ENCODE measurements at places on chromosomes 13 and 19.
A peak's percentile ranks its signal among the peaks of the same experiment; 100 is the strongest.

DNA sequence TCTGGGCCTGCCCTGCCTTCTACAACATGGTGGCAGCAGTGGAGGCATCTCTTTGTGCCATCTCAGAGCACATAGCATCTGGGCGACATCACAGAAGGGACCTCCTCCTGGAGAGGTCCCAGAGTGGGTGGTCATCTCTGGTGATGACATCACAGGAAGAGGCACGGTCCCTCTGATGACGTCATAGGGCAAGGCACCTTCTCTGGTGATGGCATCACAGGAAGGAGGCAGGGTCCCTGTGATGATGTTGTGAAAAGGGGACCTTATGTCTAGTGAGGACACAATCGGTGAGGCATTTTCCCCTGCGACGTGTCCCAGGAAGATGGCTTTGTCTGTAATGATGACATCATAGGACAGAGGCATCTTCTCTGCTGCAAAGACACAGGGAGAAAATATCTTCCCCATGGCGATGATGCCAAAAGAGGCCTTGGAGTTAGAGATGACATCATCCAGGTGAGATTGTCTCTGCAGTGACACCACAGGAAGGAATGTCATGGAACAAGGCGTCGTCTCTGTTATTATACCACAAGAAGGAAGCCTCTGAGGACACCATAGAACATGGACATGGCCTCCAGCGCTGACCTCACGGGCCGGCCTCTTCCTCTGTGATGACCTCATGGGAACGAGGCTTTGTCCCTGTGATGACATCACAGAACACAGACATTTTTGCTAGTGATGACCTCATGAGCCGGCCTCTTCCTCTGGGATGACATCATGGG, 10.7 kb downstream of the SHISA7 start:
- no peak for DNase-seq

DNA sequence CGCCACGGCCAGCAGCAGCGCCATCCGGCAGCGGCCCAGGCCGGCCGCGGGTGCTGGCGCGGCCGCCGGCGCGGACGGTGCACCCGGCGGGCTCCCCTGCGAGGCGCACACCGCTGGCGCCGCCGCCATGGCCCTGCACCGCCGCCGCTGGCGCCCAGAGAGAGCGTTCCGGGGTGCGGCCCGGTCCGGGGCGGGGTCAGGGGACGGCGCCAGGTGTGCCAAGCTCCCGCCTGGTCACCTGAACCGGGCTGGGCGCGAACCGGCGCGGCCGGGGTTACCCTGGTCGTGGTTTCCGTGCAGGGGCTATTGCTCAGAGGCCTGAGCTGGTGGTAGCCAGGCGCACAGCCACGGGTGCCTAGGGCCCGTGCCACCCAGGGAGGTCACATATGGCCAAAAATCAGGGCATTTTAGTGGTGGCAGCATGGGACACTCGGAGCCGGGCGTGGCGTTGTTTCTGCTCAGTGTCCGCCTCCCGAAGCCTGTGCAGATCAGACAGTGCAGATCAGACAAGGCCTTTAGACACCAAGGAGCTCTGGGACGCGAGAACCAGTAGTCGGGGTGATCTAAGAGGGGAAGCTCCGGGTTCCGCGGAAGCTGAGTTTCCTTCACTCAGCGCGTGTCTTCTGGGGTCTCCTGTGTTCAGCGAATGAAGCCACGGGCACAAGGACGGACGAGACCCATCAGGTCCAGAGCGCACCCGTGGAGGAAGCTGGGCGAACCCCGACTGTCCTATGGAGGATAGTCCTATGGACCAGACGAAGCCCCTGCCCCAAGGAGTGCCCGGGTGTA, at the start of gene TMEM238:
TMEM238 (minus strand) TSS at position 162 of the 789 bp plus-strand sequence; CDS start at position 129, 33 bp downstream.
- DNase-seq: no peak

GRCh38 chr13:47250146-47250545, 353.3 kb upstream of the HTR2A start:
- DNase-seq: no peak

GRCh38 chr19:1102407-1103131, 1.2 kb upstream of the GPX4 start:
- DNase-seq: no peak

DNA sequence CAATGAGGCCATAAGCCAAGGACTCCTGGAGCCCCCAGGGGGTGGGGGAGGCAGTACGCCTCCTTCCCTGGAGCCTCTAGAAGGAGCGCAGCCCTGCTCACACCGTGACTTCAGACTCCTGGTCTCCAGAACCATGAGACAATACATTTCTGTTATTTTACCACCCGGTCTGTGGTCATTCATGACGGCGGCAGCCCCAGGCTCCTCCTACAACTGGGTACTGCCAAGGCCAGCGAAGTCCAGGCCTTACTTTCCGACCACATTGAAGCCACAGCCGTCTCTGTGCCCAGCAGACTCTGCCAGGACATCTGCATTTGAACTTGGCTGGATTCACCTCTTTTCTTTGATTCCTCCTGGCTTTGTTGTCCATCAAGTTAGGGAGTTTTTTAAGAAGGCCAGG, 10.5 kb downstream of the GNG7 start:
- peak; percentile 93 for DNase-seq

- DNase-seq: no peak
Observed at GRCh38 chr19:18941628-18942354, 774 bp upstream of the HOMER3 start.

DNA sequence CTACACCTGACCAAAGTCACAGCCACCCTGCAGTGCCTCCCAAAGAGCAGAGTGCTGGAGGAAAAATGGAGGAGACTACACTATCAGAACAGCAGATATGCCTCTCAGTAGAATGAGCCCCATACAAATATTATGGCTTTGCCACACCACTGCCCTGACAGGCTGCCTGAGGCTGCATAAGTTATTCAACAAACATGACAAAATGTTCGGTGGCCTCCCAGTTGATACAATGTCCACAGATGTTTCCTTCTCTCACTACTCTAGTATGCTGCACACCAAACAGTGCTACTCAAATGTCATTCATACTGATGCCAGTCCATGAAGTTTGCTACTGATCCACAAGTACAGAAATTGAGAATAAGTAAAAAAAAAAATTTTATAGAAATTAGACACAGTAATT, 41.0 kb downstream of the N4BP2L2 start:
- no peak for DNase-seq

GRCh38 chr19:58380662-58381459, at the start of gene ZNF837:
TSS of gene ZNF837 (minus strand) at chr19:58381030. CDS start at chr19:58369332, 11,698 bp downstream.
- peak; percentile 100 for DNase-seq

- no peak for DNase-seq
Observed at GRCh38 chr13:69458013-69458412, 649.6 kb upstream of the ATXN8OS start.

DNA sequence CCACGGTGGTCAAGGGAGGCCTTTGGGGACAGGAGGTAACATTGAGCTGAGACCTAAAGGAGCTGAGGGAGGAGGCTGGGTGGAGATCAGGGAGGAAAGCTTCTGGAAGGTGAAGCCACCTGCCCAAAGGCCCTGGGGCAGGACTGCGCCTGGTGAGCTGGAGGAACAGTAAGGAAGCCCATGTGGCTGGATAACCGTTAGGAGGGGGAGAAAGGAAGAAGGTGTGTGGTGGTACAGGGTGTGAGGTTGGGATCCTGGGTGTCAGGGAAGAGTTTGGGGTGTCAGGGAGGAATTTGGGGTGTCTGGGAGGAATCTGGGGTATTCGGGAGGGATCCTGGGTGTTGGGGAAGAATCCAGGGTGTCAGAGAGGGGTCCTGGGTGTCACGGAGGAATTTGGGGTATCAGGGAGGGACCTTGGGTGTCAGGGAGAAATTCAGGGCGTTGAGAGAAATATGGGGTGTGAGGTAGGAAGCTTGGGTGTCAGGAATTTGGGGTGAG, 695 bp downstream of the TICAM1 start:
- no peak for DNase-seq

DNA sequence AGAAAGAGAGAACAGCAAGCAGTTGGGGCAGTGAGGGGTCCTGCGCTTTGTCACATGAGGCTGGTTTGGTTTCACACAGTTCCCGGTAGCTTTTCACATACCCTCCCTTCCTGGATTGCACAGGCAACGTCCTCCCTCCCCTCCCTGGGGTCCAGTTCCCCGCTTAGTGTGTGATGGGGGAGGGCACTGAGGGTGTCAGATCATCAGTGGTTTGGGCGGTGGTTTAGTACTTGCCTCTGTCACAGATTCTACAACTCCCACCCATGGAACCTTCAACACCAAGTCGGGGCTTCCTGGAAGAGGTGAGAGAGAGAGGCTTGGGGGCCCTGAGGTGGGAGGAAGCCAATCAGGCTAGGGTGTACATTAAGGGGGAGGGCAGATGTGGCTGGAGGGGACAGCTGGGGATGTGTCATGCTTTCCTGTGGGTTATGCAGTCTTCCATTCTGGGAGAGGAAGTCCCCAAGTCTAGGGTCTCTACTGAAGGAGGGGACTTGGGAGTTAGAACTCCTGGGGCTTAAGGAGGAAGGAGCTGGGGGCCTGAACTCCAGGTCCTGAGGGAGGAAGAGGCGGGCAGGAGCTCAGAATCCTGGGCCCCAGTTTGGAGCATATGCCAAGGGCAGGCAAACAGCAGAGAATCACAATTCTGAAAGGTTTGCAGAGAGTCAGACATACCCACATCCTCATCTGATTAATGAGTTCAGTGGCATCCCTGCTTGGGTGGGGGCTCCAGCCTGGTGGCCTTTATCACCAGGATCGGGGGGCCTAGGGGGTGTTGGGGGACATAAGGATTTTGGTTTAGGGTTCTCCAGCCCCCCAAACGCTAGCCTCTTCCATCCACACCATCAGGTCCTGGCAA, at the start of gene NKG7:
NKG7 (minus strand) TSS at position 6 of the 856 bp plus-strand sequence. CDS start 119 bp downstream, outside the sequence.
- no peak for DNase-seq

DNA sequence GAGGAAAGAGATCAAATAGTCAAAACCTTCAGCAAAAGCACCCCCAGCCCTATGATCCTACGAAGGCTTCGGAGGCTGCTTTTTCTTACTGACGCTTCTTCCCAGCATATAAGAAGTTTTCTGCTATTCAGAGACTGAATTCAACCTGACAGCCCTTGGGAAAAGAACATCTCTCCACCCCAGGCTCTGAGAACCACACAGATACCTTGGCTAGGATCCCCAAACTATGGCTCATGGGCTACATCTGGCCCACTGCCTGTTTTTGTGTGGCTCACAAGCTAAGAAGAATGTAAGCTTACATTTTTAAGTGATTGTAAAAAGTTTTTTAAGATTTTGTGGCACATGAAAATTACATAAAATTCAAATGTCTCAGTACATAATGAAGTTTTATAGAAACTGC, 3.0 kb downstream of the SLC15A1 start:
- no peak for DNase-seq

DNA sequence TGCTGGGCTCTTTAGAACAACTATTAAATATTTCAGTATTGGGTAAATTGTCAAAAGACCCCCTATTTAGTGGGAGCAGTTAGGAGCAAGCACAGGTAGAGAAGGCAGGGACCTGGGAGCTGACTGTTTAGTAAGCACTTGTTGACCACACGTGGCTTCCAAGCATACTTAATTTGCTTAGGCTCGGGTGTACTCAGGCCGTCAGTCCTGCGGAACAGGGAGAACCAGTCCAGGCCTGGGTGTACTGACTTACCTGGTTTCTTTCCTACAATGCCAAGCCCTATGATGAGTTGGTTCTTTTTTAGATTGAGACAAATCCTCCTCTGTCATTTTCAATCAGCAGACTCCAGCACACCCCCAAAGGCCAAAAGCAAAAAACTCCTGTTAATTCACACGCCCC, 90.0 kb downstream of the WDFY2 start:
- no peak for DNase-seq

- no peak for DNase-seq
Observed at GRCh38 chr19:34808566-34808965, 35.6 kb upstream of the ZNF599 start.

- DNase-seq: no peak
Observed at GRCh38 chr13:112641456-112642089, 48.3 kb upstream of the ATP11A start.

GRCh38 chr13:36432106-36432544, at the start of gene CCNA1:
TSS of gene CCNA1 (plus strand) at chr13:36432495. CDS start at chr13:36433057, 562 bp downstream.
- DNase-seq: peak; percentile 63

DNA sequence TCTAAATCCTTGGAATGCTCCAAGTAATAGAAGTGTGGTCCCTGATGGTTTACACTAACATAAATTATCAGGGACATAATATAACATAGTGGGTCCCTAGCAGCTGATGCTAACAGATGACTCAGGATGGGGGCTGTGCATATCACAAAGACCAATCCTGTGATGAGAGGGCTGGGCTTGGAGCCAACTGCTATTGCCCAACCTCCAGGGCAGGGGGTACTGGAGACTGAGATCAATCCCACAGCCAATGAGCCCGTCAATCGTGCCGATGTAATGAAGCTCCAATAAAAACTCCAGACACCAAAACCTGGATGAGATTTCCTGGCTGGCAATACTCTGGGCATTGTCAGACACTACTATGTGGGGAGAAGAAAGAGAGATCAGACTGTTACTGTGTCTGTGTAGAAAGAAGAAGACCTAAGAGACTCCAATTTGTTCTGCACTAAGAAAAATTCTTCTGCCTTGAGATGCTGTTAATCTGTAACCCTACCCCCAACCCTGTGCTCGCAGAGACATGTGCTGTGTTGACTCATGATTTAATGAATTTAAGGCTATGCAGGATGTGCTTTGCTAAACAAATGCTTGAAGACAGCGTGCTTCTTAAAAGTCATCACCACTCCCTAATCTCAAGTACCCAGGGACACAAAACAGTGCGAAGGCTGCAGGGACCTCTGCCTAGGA, 33.4 kb downstream of the ABCC4 start:
- DNase-seq: no peak

DNA sequence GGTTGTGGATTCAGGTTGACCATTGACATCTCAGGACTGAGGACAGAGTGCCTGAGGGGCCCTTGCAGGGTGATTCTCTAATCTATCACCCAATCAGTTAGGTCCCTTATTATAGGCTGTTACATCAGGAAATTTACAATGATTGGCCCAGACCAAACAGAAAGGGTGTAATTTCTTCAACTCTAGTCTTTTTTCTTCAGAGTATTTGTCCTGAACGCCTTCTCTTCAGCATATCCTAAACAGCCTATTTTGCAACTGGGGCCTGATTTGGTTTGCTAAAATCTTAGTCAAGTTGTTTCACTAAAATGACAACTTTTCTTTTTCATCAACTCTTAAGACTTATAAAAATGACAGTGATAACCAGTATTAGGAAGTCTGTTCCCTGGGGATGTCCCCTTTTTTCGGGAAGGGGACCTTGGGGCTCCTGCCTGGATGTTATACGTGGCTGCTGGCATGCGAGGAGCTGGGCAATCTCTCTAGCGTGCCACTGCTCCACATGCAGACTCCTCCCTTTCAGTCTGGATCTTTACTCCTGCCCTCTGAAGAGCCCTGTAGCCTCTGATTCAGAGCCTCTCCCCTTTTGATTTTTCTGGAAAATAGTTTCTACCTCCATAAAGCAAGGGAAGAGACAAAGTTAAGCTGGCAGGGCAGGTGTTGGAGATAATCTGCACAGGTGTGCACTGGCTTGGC, 19.6 kb upstream of the GTF2F2 start:
- DNase-seq: no peak

DNA sequence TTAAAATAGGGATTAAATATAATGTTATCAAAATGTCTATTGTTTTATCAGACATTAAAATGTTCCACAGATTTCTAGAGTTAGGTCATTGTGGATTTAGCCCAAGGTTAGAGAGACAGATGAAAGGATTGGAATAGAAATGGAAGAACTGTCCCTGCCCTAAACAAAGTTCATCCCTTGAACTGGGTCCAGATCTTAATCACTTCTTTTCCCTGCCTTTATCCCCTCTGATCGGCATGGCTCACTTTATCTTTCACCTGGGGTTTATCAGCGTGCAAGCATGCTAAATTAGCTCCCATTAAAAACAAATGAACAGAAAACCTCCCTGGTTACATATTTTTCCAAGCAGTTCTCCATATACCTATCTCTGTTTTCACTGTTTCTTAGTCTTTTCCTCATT, 23.4 kb upstream of the ARGLU1 start:
- DNase-seq: no peak

- no peak for DNase-seq
Observed at GRCh38 chr13:21071924-21072323, 10.5 kb upstream of the LATS2 start.

- no peak for DNase-seq
Observed at GRCh38 chr13:30738526-30739236, 3.3 kb downstream of the ALOX5AP start.

Measured in Ammon's horn (tissue), 1 donor.